ENCODE measurements at places on chromosomes 1 and 21.

GRCh38 chr1:221760911-221761310 lies 19.0 kb upstream of the DUSP10 start:
- H3K27me3 ChIP-seq, result no peaks in the 10 kb centered on the region
- H3K36me3 ChIP-seq, result no peaks in the 10 kb centered on the region
- no peaks in the 10 kb centered on the region for H3K4me1 ChIP-seq
- no peak overlapping the region for H3K27ac ChIP-seq
- no peak for DNase-seq

GRCh38 chr1:230679192-230679591 lies 34.7 kb downstream of the AGT start:
- no peaks in the 10 kb centered on the region for H3K4me1 ChIP-seq
- DNase-seq, result no peak
- H3K27ac ChIP-seq, result no peak overlapping the region

DNA sequence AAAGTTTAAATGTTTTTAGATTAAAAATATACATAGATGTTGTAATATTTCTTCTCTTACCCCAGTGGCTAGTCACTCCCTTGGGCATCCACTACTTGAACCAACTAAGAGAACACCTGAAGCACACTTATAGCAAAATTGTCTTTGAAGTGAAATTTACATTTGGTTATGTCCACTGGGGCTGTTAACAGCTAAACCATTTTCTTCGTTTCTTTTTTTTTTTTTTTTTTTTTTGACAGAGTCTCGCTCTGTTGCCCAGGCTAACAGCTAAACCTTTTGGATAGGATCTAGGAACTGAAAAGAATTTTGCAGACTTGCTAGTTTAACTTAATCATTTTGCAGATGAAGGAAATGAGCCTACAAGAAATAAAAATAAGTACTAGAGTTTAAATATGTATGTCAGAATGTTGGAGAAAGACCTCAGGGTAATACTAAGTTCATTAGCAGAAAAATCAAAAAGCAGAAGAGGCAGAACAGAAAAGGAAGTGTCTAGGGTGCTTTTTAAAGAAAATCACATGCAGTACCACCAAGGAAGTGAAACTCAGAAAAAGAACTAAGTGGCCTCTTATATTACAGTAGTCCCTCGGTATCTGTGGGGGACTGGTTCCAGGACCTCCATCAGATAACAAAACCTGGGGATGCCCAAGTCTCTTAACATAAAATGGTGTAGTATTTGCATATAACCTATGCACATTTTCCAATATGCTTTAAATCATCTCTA lies 11.8 kb downstream of the DRAM2 start:
- H3K4me3 ChIP-seq, result no peak overlapping the region
- H3K27ac ChIP-seq, result no peak overlapping the region
- H3K36me3 ChIP-seq, result peaks cover 32% of the 10 kb centered on the region
- DNase-seq, result no peak
- no peaks in the 10 kb centered on the region for H3K4me1 ChIP-seq

GRCh38 chr1:227946624-227947385 lies 927 bp downstream of the WNT9A start:
- H3K36me3 ChIP-seq, result no peaks in the 10 kb centered on the region
- H3K4me1 ChIP-seq, result peaks cover 4% of the 10 kb centered on the region
- peak overlapping the region; percentile 31 for H3K27ac ChIP-seq
- no peaks in the 10 kb centered on the region for H3K27me3 ChIP-seq
- peak overlapping the region; percentile 61 for H3K4me3 ChIP-seq

DNA sequence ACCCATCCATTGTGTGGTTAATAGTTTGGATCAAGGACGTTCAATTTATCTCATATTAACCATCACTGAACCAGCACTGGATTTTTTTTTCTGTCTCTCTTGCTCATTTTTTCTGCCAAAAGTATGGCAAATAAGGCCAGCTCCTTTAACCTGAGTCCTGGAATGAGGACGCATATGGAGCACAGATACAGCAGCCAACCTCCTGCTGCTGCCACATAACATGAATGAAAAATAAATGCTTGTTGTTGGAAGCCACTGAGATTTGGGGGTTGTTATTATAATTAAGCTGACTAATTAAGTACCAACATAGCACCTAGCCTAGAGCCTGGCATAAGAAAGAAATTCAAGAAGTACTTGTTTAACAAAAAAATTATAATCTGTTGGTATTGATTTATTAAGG lies 335.3 kb upstream of the DUSP10 start:
- no peaks in the 10 kb centered on the region for H3K27me3 ChIP-seq
- no peaks in the 10 kb centered on the region for H3K4me1 ChIP-seq
- DNase-seq, result no peak
- H3K36me3 ChIP-seq, result no peaks in the 10 kb centered on the region

- peak overlapping the region; percentile 37 for H3K4me3 ChIP-seq
- no peaks in the 10 kb centered on the region for H3K36me3 ChIP-seq
- H3K27me3 ChIP-seq, result no peaks in the 10 kb centered on the region
- DNase-seq, result peak; percentile 82
- peaks cover 55% of the 10 kb centered on the region for H3K4me1 ChIP-seq
- peak overlapping the region; percentile 94 for H3K27ac ChIP-seq
These were observed 215.9 kb downstream of the TOMM20 start for GRCh38 chr1:234912548-234913277.

- no peak overlapping the region for H3K27ac ChIP-seq
- H3K36me3 ChIP-seq, result no peaks in the 10 kb centered on the region
- H3K4me1 ChIP-seq, result no peaks in the 10 kb centered on the region
- no peak overlapping the region for H3K4me3 ChIP-seq
- no peak for DNase-seq
These were observed 106.7 kb upstream of the C21orf91 start for GRCh38 chr21:17925899-17926298.

DNA sequence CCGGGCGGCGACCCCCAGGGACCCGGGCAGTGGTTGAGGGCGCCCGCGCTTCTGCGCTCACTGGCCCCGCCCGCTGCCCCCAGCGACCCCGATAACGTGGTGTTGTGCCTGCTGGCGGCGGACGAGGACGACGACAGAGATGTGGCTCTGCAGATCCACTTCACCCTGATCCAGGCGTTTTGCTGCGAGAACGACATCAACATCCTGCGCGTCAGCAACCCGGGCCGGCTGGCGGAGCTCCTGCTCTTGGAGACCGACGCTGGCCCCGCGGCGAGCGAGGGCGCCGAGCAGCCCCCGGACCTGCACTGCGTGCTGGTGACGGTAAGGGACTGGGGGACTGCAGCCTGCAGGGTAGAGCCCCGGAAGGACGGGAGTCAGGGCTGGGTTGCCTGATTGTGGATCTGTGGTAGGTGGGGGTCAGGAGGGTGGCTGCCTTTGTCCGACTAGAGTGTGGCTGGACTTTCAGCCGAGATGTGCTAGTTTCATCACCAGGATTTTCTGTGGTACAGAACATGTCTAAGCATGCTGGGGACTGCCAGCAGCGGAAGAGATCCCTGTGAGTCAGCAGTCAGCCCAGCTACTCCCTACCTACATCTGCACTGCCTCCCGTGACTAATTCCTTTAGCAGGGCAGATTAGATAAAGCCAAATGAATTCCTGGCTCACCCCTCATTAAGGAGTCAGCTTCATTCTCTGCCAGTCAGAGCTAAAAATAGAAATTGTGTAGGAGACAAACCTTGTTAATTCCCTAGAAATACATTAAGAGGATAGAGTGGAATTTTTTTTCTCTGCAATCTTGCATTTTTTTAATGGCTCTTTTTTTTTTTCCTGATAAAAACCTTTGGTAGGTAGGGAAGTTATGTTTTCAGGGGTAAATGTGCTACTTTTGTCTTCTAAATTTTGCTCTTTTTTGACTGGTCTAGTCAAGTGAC lies 1.5 kb downstream of the GADD45A start:
- no peaks in the 10 kb centered on the region for H3K27me3 ChIP-seq
- peak overlapping the region; percentile 94 for H3K4me3 ChIP-seq
- peak overlapping the region; percentile 96 for H3K27ac ChIP-seq
- peak; percentile 65 for DNase-seq
- peaks cover 33% of the 10 kb centered on the region for H3K36me3 ChIP-seq

DNA sequence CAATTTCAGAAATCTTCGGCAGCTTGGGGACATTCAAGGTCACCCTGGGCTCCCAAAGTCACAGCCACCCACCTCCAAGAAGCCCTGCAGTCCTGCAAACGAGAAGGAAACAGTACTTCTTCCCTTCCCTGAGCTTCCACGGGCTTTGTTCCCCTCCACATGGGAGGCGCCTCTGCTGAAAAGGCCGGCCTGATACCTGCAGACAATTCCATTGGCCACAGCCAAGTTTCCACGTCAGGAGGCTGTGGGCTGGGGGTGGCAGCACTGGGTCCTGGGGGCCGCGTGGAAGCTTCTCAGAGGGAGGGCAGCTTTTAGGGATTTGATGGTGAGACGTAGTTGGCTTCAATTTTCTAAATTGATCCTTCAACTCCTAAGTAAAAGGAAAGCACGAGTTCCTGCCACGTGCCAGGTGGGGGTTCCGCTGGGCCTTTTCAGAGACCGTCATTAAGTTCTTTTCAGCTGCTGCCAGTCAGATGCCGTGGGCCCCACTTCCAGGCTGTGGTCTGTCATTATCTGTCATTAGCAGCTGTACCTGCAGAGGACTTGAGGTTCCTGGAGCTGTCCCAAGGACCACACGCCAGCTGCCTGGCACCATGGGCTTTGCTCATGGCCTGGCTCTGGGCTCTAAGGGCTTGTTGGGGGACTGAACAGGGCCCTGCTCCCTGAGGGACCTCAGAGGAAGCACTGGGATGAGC lies 98.7 kb downstream of the CRYAA start:
- H3K4me3 ChIP-seq, result no peak overlapping the region
- no peaks in the 10 kb centered on the region for H3K36me3 ChIP-seq
- H3K4me1 ChIP-seq, result no peaks in the 10 kb centered on the region
- no peak overlapping the region for H3K27ac ChIP-seq
- DNase-seq, result no peak

- H3K4me1 ChIP-seq, result no peaks in the 10 kb centered on the region
- H3K27me3 ChIP-seq, result no peaks in the 10 kb centered on the region
- H3K4me3 ChIP-seq, result no peak overlapping the region
- no peak for DNase-seq
- H3K36me3 ChIP-seq, result no peaks in the 10 kb centered on the region
These were observed 60.0 kb downstream of the LTN1 start for GRCh38 chr21:28932717-28933116.

DNA sequence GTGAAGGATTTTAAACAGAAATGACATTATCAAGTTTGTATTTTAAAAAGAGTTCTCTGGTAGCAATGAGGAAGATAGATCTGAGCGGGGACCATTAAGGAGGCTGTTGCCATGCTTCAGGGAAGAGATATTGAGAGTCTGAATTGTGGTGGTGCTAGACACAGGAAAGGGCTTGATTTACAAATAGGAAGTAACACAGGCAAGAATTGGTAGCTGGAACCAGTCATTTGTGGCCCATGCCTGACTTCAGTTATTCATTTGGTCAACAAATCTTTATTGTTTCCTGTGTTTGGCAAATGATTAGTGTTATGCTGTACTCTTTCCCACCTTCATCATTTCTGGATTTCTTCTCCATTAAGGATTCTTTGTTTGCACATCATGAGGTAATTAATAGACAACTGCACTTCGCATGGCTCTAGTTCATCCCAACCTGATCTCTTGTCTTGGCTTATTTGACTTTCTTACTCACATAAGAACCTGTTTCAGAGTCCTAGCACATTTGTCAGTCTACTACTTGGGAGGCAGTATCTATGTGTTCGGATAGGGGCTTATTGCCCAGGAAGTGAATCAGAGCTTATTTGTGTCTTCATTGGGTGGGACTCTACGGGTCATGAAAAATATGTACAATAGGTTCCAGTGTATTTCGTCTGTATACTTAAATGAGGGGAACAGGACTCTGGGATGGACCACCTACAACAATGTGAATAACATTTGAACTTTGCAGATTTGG lies 32.3 kb downstream of the EEIG2 start:
- peaks cover 3% of the 10 kb centered on the region for H3K4me1 ChIP-seq
- no peaks in the 10 kb centered on the region for H3K27me3 ChIP-seq

- H3K36me3 ChIP-seq, result no peaks in the 10 kb centered on the region
- DNase-seq, result no peak
- no peaks in the 10 kb centered on the region for H3K27me3 ChIP-seq
- no peak overlapping the region for H3K27ac ChIP-seq
- no peaks in the 10 kb centered on the region for H3K4me1 ChIP-seq
These were observed 20.5 kb downstream of the GLIS1 start for GRCh38 chr1:53718443-53718842.

DNA sequence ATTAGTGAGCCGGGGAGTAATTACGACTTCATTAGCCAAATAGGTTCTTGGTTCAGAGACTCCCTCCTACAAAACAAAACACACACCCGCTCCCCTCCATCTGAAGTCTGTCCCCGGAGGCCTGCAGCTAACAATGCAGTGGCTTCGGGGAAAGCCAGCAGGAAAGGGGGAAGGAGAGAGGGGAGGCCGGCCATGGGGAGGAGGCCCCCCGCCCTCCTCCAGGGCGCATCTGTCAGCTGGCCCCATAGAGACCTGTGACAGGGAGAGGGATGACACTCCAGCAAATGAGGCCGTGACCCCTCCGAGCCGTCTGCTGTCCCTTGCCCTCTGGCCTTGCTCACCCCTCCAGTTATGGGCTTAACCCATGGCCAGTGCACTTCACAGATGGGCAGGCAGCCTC lies 12.1 kb upstream of the CNTN2 start:
- H3K27ac ChIP-seq, result no peak overlapping the region
- no peak for DNase-seq
- H3K4me1 ChIP-seq, result no peaks in the 10 kb centered on the region
- no peaks in the 10 kb centered on the region for H3K27me3 ChIP-seq
- H3K4me3 ChIP-seq, result no peak overlapping the region
- H3K36me3 ChIP-seq, result no peaks in the 10 kb centered on the region

DNA sequence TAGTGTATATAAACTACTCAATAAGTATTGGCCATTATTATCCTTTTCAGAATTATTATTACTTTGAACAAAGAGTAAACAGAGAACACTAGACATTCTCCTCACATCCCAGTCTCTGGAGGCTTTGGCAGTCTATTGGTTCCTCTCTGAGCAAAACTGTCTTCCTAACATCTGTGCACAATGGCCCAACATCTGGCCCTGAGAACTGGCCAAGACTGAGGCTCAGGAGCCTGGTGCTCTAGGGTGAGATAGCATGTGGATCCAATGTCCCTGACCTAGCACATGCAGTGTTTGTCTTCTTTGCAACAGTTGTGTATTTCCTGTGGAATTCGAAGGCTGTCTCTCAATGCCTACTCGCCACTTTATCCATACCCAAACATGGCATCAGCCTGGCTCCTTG lies 313.2 kb upstream of the KAZN start:
- no peak overlapping the region for H3K4me3 ChIP-seq
- no peaks in the 10 kb centered on the region for H3K27me3 ChIP-seq
- no peak for DNase-seq
- H3K36me3 ChIP-seq, result no peaks in the 10 kb centered on the region
- H3K27ac ChIP-seq, result no peak overlapping the region

Data from ascending aorta (tissue), 2 donors.